ENCODE measurements at places on chromosomes 3 and 15.

- DNase-seq: no peak
Measured at GRCh38 chr15:90871139-90871715, 2.8 kb downstream of the FURIN start.

- no peak for DNase-seq
Measured at GRCh38 chr15:43887901-43888300, 61.1 kb downstream of the WDR76 start.

DNA sequence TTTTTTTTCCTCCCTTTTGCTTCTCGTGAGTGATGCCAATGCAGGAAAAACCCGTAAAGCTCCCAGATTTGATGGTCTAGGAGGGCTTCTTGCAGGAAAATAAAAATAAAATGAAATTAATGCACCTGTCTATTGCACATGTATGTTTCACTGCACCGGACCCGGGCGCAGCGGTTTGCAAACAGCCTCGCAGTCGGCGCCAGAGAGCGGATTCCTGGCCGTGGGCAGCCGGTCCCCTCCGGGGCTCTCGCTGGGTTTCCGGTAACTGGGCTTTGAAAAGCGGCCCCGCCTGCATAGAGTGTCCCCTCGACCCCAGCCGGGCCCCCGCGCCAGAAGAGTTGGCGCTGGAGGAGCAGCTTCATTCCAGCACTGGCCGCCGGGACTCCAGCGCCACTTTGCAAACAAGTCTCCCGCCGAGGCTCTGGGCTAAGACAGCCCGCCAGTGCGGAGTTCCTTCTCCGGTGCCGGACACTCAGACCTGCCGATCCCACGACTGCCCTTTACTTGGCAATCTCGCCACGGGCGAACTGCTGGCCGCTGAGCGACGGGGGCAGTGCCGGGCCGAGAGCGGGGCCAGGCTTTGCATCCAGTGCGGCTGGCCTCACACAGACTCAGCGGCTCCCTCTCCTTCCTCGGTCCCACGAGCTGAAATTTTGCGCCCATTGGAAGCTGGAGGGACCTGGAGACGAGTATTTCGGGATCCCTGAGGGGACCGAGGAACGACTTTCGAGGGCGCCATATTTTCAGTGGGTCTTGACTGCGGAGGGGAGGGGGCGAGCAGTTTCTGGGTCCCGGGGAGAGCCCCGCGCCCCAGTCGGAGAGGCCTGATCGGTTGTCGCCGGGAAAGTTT lies 225.9 kb upstream of the C2CD4B start:
- DNase-seq: no peak

DNA sequence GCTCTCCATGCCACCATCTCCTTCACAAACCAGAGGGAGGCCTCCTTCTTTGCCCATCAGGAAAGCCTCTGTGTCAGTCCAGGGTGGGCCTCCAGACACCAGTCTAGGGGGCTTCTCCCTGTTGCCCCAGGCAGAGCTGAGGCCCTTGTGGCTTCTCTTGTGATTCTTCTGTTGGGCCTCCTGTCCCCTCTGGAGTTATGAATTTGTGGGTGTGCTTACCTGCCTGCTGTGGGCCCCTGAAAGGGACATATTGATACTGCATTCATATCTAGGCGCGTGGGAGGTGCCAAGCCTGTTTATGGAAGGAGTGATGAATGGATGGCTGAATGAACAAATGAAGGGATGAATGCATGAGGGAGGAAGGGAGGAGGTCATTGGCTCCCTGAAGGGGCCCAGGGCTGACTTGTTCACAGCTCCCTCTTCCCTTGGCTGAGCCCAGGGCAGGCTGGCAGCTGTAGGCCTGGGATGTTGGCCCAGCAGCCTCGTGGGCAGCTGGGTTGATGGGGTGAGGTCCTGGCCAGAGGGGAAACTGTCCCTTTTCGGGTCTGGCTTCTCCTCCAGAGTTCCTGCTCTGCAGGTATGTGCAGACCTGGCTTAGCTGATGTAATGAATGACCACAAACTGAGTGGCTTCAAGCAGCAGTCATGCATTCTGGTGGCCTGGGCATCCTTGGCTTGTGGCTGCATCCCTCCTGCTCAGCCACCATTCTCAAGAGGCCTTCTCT lies 195.4 kb downstream of the GOLGA6L6 start:
- DNase-seq: no peak

DNA sequence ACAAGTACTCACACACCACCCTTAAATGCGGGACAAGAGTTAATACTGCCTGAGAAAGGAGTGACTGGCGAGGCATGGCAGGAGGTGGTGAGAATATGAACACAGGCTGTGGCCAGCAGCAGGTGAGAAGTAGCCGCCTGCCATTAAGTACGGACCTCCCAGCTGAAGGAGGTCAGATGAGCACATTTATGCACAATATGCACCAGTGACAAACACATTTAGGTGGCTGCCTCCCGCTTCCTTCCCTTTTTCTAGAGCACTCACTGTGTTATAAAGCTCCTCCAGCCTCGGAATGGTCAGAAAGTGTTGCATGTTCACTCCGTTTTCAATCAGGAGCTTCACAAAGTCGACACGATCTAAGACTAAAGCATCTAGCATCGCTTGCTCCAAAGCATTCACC lies 52.4 kb downstream of the TRPM1 start:
- no peak for DNase-seq

- no peak for DNase-seq
Measured at GRCh38 chr3:148883163-148883562, 18.1 kb downstream of the CPA3 start.

DNA sequence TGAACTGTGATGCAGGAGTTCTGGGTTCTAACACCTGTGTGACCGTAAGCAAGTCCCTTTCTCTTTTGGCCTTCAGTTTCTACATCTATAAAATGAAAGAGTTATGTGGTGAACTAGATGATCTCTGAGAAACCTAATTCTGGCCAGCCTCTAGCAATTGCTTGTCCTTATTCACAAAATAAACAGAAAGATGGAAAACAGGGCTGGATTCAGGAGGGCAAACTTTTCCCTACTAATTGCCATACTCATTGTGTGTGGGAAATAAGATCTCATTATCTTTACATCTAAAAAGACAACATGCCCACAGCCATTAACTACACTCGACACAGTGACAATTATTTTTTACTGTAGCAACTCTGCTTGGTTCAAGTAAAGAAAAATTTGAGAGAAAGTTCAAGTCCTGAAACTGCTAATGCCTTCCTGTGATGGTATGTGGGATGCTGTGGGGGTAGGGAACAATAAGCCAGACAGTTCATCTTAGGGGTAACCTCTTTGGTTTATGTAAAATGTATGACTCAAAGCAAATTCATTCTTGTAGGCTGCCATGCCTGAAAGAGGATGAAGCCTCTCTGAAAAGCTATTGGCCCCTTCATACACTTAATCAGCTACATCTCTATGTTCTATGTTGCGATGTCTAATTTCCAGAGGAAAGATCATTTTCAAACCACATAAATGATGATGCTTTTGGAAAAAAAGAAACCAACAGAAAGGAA lies 177.6 kb upstream of the BCL6 start:
- no peak for DNase-seq

GRCh38 chr15:32933236-32933635 lies 215.4 kb downstream of the GREM1 start:
- no peak for DNase-seq

GRCh38 chr3:148289159-148289558 lies 408.5 kb upstream of the AGTR1 start:
- DNase-seq: no peak

DNA sequence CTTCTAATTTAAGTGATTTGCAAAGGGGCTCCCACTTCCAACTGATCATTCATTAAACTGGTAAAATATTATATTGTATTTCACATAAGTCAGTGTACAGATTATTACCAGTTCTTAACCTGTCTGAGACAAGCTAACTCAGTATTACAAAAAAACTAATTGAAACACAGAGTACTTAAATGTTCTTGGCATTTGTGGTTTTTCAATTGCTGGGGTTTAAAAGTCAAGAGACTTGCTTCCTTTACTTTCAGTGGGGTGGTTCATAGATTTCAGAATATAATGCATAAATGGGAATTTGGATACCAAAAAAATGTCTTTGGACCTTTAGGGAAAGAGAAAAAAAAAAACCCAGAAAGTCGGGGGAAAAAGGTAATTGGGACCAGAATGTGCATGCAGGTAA lies 85.0 kb downstream of the ATP10A start:
- no peak for DNase-seq

GRCh38 chr3:11601446-11602238 lies 42.1 kb downstream of the VGLL4 start:
- DNase-seq: no peak

DNA sequence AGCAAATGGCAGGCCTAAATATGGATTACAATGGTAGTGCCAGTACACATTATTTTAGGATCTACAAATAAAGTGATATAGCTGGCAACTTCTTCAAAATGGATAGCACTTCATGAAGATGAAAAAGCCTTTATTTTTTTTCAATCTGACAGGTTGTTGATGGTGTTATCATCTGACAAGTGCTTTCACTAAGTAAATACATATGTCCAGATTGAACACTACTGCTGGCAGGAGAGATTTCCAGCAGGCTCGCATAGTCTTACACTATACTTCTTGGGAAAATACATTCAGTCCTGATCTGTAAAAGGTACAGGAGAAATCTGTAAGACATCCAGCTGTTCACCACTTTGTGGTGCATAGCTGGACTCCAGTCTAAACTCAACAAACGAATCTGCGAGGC lies 50.9 kb upstream of the ALCAM start:
- DNase-seq: no peak

DNA sequence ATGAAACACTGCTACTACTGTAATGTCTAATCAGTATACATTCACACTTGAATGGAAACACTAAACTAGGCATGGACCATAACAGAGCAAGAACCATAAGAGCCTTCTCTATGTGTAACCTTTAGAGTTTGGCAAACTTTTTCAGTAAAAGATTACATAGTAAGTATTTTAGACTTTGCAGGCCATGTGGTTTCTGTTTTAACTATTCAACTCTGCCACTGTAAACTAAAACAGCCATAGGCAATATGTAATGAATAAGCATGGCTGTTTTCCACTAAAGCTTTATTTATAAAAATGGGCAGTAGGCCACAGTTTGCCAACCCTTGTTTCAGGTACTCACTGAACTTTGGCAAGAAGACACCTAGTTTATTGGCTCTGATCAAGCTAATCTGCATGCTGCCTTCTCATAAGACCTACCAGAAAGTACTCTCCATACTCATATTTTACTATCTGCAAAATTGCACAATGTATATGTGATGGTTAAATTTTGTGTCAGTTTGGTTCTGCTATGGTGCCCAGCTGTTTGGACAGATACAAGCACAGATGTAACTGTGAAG lies 46.0 kb downstream of the UACA start:
- DNase-seq: no peak

- no peak for DNase-seq
Measured at GRCh38 chr3:150527464-150528255, 18.6 kb downstream of the SERP1 start.

DNA sequence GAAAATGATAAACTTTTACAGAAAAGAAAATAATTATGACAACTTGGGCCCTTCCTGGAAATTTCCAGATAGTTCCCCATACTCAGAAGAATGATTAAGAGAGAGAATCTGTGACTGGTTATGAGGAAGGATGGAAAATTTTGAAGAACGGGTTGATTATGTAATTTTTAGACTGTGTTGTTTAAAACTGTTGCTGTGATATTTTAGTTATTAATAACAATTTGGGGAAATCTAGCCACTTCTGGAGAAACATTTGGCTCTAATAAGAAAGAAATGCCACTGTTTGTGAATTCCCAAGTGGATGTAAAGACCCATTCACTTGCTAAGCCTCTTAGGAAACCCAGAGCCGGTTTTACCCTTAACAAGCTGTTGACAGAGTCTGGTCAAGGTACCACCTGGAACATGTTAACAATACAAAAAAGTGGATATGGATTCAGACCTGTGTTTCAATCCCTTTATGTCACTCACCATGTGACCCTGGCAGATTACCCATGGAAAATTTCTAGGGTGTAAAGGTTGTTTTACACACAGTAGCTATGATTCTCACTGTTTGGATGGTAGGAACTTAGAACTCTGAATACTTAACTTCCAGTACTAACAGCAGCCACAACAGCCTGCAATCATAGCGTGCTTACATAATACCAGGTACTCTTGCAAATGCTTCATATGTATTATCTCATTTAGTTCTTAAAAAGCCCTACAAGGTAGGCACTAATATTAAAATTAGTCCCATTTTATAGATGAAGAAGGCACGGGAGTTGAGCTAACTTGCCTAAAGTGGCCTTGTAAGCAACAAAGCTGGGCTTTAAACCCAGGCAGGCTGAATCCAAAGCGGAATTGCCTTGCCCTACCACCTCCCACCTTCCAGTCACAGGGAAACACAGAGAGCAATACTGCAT lies 32.0 kb downstream of the ZBTB38 start:
- DNase-seq: no peak

- no peak for DNase-seq
Measured at GRCh38 chr3:152121270-152121636, 147.5 kb upstream of the MBNL1 start.

GRCh38 chr3:148992027-148992634 lies 791 bp downstream of the GYG1 start:
- no peak for DNase-seq

GRCh38 chr15:101648356-101648755 lies 3.8 kb downstream of the TM2D3 start:
- no peak for DNase-seq

DNA sequence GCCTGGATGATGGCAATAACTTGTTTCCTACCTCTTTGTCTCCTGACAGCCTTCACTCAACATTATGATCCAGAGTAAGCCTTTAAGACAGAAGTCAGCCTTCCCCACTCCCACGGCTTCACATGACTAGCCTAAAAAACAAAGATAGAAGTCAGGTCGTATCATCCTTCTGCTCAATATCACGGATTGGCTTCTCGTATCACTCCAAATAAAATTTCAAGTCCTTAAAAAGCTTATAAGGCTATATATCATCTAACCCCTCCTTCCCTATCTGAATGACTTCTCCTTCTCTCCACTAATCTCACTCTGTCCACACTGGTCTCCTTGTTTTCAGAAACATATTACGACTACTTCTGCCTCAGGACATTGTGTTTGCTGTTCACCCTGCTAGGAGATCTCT lies 47.7 kb upstream of the AP4E1 start:
- no peak for DNase-seq

DNA sequence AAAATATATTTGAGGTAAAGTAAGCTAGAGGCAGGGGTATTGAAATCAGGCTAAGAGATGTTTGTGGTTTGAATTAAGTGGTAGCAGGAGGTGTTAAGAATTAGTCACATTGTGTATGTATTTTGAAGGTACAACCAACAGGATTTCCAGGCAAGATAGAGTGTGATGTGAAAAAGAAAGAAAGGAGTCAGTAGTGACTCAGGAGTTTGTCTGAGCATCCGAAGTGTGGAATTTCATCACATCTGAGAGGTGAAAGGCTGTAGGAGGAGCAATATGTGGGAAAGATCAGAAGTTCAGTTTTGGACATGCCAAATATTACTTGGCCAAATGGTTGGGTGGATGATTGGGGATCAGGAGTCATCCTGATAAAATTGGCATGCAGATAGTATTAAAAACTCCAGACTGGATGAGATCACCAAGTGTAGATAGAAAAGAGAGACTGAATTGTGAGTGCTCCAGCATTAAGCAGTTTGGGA lies 32.1 kb upstream of the EBLN2 start:
- no peak for DNase-seq

GRCh38 chr15:44735482-44736180 lies 697 bp upstream of the TRIM69 start:
- DNase-seq: no peak

All from stimulated activated CD8-positive, alpha-beta memory T cell treated with anti-CD3 and anti-CD28 coated beads, Interleukin-7, amount 100 ng/mL, for 1 hour (primary cell).